ENCODE measurements at places on chromosomes 12 and 14.
A peak's percentile ranks its signal among the peaks of the same experiment; 100 is the strongest.

DNA sequence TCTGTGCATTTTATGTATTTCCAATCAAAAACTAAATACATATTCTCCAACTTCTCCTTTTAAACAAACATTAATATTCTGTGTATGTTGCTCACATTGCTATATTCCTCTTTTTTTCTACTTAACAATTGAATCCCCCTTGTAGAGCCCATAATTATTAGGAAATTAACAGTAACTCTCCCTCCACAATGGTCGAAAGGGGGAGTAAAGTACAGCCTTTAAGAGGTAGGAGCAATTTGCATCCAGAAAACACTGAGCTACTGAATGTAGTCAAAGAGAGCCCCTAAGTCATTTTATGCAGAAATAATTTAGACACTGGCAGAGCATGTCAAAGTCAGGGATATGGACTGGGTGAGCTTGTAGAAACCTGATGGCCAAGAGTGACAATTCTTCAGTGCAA, 57.2 kb upstream of the SCN8A start:
- no peak for DNase-seq

DNA sequence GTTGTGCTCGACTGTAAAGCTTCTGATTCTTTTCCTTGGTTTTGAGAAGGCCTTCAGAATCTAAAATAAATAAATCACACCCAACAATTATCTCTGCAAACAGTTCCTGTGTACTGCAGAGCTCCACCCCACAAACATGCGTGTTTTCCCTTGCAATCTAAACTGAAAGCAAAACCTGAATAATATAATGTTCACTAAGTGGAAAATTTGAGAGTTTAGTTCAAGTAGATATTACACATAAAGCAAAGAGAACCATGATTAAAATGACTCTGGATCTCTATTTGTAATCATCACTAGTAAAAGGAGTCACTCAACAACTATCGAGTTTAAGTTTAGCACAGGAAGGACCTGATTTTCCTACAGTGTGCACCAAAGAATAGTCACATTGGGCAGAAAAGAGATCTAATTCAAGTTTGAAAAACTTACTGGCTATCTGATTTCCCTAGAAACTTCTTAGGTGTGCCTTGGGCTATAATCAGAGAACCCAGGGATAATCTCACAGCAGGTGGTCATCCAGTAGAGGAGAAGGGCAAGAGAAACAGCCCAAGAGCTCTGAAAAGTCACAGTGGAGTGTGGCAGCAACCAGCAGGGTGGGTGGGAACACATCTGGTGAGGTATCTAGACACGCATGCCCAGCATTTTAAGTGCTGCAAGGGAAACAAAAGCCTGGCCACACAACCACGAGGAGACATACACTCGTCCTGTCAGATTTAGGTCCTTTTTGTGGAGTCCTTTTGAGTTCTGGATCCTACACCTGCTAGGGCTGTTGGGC, 25.4 kb downstream of the ATG14 start:
- DNase-seq = no peak

- no peak for DNase-seq
Measured at GRCh38 chr14:51284241-51284640, 44.2 kb downstream of the TMX1 start.

GRCh38 chr14:77107228-77107627, 9.2 kb downstream of the CIPC start:
- DNase-seq = no peak

DNA sequence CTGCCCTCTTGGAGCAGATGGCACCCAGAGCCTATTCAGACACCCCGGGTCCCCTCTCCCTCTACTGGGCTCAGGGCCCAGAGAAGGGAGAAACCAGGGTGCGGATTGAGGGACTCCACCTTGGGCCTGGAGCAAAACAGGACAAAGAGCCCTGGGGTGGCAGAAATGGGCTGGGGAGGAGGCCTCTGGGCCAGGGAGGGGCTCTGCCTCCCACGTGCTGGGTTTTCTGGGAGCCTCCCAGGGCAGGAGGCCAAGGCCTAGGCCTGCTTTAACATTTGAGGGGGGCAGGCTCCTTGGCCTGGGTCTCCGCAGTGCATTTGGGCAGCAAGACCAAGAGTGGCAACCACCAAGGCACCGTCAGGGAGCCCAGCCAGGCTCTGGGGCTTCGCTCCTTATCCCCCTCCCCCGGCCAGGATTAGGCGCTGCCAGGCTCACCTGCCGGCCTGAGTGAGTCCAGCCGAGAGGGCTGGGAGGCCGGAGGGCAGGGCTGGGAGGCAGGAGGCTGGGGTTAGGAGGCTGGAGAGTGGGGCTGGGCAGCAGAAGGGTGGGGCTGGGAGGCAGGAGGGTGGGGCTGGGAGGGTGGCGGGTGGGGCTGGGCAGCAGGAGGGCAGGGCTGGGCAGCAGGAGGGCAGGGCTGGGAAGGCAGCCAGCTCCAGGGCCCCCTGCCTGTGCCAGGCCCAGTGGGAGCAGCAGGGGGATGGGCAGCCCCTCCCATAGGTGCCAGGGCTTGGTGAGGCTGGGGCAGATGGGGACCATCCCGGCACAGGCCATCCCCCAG, 101.8 kb upstream of the EIF5 start:
- DNase-seq = no peak

- no peak for DNase-seq
Measured at GRCh38 chr14:65072256-65072655, 30.1 kb downstream of the MAX start.

DNA sequence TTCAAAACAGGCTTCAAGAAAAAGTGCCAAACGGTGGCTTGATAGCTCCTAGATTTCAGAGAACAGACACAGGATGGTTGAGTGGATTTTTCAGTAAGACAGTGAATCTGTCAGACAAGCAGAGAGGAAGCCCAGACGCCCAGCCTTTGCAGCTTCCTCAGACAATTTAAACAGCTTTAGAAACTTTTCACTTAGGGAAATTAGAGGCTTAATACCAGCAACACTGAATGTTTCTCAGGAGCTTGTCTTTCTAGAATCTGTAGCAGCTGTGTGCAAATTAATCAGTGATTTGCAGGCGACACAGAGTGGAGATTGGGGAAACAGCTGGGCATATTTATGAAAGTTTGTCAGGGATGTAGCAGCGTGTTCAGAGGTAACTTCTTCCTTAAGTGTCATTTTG, 362.1 kb downstream of the GALC start:
- DNase-seq = no peak

DNA sequence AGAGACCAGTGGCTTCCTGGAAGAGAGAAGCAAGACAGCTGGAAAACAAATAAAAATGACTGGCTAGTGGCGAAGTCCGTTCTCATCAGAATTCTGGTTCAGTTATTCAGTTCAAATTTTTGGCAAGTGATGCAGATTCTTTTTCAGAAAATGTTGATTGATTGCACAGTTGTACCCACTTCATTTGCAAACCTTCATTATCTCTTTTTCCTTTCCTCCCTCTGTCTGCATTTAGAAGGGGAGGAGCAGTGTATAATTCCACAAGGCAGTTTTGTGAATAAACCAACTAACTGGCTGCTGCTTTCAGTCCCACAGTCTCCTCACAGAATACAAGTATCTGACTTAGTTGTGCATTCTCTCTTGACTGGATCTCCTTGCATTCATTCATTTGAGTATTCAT, 417.5 kb downstream of the NPAS3 start:
- DNase-seq = no peak

- no peak for DNase-seq
Measured at GRCh38 chr14:105120056-105120455, 48.5 kb downstream of the JAG2 start.

- DNase-seq = no peak
Measured at GRCh38 chr12:96878704-96879103, 28.4 kb upstream of the NEDD1 start.

DNA sequence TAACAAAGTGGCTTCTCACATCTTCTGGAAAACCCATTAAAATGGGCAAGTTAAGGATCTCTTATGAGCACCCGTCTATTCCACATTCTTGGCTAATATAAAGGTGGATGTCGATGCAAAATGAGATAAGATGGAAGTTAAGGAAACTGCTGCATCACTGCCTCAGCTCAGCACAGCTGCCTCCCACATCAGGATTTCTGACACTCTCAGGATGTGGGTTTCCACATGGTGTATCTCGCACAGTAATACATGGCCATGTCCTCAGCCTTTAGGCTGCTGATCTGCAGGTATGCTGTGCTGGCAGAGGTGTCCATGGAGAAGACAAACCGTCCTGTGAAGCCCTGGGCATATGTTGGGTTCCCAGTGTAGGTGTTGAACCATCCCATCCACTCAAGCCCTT, 1348.0 kb downstream of the TMEM121 start:
- no peak for DNase-seq

GRCh38 chr12:52892207-52892852, 12.5 kb downstream of the KRT8 start:
- DNase-seq = no peak

DNA sequence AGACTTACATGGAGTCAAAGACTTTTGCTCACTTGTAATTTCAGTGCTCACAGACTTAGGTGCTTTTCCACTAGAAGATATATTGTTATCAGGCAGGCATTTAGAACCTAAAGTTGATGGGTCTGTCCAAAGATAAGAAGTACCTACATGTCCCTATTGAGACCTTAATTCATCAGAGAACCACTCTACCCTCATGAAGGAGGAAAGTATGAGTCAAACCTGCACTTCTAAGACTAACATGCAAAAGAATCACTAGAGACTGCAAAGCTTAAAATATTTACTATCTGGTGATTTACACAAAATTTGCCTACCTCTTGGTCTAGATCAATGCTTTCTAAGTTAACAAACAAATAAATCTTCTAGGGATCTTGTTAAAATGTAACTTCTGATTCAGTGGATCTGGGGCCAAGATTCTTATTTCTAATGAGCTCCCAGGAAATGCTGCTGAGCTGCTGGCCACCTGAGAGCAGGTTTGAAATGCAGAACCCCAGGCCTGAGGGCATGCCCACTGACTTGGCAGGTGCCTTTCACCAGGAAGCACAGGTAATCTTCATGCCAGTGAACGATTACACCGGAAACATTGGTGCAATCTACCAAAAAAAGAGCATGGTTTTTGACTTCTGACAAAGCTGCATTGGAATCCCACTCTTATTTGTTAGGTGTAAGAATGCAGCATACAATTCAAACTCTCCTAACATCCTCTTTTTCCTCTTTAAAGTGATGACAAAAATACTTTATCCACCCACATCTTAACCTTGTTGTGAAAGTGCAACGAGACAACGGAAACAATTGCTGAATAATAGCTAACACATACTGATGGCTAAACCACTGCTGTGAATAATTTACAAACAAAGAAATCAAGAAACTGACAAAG, 214.2 kb downstream of the ADAMTS20 start:
- no peak for DNase-seq

GRCh38 chr14:104795781-104796686, 486 bp upstream of the AKT1 start:
- DNase-seq = no peak

GRCh38 chr12:109501299-109501698, 23.9 kb downstream of the UBE3B start:
- no peak for DNase-seq

- DNase-seq = no peak
Measured at GRCh38 chr12:108825201-108825950, 32.0 kb downstream of the SSH1 start.

DNA sequence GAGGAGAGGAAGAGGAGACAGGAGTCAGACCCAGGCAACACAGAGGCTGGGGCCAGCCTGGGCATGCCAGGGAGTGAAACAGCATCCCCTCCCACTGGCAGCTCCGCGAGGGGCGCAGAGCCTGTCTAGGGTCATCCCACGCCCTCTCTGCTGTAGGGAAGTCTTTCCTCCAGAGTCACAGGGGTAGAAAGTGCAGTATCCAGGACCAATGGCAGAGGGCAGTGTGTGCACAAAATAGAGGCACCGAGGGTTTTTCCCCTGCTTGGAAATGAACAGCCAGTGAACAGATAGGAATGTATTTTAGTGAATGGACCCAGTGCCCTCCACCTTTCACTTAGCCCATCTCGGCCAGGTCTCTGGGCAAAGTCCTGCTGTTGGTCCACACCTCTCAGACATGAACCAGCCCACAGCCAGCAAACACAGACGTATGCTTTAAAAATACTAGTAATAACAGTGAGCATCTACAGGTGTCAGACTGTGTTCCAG, 9.4 kb upstream of the KRT74 start:
- peak; percentile 35 for DNase-seq

DNA sequence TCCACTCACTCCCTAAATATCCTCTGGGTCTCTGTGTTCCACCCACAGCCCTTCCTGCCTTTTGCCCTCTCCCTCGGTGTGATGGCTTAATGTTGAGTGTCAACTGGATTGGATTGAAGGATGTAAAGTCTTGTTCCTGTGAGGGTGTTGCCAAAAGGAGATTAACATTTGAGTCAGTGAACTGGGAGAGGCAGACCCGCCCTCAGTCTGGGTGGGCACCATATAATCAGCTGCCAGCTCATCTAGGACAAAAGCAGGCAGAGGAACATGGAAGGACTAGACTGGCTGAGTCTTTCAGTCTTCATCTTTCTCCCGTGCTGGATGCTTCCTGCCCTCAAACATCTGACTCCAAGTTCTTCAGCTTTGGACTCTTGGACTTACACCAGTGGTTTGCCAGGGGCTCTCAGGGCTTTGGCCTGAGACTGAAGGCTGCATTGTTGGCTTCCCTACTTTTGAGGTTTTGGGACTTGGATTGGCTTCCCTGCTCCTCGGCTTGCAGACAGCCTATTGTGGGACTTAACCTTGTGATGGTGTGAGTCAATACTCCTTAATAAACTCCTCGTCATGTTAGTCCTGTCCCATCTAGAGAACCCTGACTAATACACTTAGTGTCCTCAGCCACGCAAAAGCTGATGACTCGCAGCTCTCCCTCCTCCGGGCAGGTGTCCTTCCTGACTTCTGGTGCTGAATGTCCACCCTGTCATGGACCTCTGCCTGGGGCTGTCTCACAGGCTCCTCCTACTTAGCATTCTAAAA, 5.9 kb downstream of the DGLUCY start:
- no peak for DNase-seq

- DNase-seq = no peak
Measured at GRCh38 chr12:19836456-19836855, 397.2 kb downstream of the AEBP2 start.

GRCh38 chr12:46358791-46359666, 13.5 kb downstream of the SLC38A2 start:
- no peak for DNase-seq

DNA sequence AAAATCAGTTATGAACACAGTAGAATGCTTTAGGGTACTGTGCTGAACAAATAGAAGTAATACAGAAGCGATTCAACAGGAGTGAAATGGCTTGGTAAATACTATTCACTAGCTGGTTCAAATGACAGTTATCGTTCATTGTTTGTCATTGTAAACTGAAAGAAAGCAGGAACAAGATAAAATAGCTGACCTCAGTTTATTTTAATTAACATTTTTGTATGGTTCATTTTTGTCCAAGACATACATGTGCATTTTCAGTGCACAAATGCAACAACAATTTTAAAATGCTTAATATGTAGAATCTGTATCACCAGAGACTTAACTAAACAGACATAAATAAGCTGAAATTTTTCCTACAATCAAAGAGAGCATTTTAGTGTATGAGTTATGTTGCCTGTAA, 49.9 kb downstream of the ALX1 start:
- DNase-seq = no peak

- peak; percentile 39 for DNase-seq
Measured at GRCh38 chr12:103742349-103742932, 98.6 kb downstream of the NT5DC3 start.
